ENCODE measurements at places on chromosomes 3 and 15.
A peak's percentile ranks its signal among the peaks of the same experiment; 100 is the strongest.

GRCh38 chr15:63093486-63094205 is 28.0 kb upstream of the LACTB start:
- DNase-seq = peak; percentile 62

- DNase-seq = no peak
Observed at GRCh38 chr3:188283347-188283746, 129.4 kb downstream of the LPP start.

GRCh38 chr3:103991461-103992115 is 1375.1 kb upstream of the ALCAM start:
- no peak for DNase-seq

GRCh38 chr15:63353887-63354286 is 27.8 kb downstream of the CA12 start:
- no peak for DNase-seq

DNA sequence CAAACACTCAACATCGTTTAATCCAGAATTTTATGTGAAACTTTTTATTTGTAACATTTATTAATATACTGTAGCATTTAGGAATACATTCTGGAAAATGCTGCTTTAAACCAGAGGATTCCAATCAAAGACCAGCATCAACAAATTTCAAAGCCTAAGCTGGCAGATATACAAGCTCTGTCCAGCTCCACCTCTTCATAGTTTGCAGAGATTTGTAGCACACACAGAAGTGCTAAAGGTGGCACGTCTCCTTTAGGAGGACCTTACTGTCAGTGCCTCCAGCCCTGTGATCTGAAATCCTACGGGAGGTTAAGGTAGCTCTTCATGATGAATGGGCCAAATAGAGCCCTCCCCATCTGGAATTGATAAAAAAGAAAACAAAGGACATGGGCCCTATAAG is 329.7 kb upstream of the NECTIN3 start:
- DNase-seq = no peak

- DNase-seq = no peak
Observed at GRCh38 chr3:183378008-183378407, 50.4 kb downstream of the MCF2L2 start.

DNA sequence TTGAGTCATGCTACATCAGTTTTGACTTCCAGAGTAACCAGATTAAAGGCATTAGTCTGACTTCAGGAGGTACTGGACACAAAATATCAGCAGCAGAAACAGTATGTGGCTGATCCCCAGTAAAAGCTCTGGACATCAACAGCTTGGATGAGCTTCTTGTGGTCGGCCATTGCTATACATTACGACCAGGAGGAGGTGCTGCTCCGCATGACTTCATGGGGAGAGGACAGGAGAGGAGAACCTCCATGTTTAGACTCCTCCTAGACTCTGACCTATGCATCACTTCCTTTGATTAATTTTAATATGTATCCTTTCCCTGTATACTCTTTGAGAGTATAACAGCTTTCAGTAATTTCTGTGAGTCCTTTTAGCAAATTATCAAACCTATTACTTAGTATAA is 285.6 kb upstream of the ARHGEF26 start:
- DNase-seq = no peak

DNA sequence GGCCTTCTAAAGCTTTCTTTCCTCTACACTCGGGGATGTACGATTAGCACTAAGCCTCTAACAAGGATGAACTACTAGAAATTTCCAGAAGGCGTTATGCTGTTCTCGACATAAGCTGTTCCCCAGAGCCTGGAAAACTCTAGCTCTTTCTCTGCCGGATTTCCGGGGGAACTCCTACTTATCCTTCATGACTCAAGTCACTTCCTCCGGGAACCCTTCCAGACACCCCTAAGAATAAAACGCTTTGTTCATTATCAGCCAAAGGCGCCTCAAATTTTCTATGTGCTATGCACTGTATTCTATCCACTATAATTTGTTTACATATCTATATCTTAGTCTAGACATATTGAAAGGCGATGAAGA is 455 bp upstream of the SNAP23 start:
- DNase-seq = no peak

GRCh38 chr15:70513819-70514218 is 249.5 kb downstream of the UACA start:
- DNase-seq = no peak

GRCh38 chr3:197949191-197949777 is 706 bp upstream of the RPL35A start:
- no peak for DNase-seq

GRCh38 chr3:46889381-46890110 is 12.0 kb downstream of the PTH1R start:
- no peak for DNase-seq
